ENCODE measurements at places on chromosomes 11 and 22. TPM values are rescaled to one million over a fixed set of nuclear protein-coding genes. Genes with fewer than 3 reads are reported as not detected.
A peak's percentile ranks its signal among the peaks of the same experiment; 100 is the strongest.

GRCh38 chr11:112581747-112582146 is 321.1 kb upstream of the PLET1 start:
- no peak for DNase-seq

DNA sequence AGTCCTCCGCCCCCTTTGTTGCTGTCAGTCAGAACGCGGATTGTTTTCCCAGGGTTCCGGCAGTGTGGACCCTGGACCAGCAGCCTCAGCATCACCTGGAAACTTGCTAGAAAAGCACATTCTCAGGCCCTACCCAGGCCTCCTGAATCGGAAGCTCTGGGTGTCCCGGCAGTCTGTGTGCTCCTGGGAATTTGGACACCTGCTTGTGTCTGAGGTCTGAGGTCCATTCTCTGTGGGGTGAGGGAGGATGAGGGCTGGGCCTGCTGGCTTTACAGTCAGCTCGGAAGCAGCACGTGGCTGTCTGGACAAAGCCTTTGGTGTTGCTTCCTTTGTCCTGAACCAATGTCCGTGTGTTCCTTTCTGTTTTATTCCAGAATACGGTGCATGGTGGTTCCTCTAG is 299.7 kb downstream of the TBC1D22A start:
- no peak for DNase-seq

DNA sequence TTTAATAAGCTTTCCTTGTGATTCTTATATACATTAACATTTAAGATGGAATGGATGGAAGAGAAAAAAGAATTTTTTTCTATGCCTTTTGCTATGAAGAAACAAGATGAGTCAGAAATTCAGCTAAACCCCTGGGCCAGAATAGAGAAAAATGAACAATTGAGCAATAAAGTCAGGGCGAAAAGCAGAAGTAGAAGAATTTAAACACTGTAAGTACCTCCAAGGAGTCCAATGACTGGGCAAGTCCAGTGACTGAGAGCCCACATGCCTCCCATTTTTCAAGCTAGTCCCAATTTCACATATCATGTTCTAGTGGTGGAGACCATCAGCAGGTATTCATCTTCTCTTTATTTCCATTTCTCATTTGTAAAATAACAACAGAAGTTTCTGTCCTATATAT is 18.6 kb upstream of the APLP2 start:
- DNase-seq, result no peak

DNA sequence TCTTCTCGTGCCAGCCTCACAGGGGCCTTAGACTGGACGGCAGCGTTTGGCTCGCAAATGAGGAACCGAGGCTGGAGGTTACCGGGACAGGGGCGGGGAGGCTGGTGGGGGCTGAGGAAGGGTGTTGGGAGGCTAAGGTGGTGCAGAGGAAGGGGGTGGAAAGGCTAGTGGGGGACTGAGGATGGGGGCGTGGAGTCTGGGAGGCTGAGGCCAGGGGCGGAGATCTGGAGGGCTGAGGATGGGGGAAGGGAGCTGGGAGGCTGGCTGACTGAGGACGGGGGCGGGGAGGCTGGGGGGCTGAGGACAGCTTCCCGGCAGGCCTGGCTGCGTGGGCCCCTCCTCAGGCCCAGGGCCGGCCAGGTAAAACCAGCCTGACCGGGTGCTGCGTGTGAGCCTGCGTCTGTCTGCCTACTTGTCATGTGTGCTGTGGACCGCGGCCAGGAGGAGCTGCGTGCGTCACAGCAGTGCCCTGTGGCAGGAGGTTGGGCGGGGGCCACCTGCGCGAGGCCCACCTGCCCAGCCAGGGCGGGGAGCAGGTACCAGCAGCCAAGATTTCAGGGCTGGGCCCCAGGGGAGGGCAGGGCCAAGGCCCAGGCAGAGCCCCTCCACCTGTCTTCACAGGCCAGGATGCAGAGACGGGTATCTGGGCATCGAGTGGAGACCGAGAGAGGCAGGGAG is 9.4 kb upstream of the PIM3 start:
- DNase-seq, result peak; percentile 82

DNA sequence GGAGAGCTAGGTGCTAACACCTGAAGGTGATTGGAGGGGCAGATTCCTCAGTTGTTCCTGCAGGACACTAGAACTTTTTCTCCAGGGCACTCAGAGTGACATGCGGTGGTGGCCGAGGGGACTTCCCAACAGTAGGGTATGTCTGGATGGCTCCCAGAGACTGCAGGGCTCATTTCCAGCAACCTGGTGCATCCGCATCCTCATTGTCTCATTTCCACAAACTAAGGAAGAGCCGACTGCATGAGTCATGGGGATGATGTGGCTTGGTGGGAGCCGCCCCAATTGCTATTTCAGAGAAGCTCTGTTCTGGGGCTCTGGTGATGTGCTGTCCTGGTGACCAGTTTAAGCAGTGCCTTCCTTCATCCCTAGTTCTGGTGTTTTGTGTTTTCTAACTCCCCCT is 2.8 kb upstream of the ROBO4 start:
- DNase-seq, result peak; percentile 85

DNA sequence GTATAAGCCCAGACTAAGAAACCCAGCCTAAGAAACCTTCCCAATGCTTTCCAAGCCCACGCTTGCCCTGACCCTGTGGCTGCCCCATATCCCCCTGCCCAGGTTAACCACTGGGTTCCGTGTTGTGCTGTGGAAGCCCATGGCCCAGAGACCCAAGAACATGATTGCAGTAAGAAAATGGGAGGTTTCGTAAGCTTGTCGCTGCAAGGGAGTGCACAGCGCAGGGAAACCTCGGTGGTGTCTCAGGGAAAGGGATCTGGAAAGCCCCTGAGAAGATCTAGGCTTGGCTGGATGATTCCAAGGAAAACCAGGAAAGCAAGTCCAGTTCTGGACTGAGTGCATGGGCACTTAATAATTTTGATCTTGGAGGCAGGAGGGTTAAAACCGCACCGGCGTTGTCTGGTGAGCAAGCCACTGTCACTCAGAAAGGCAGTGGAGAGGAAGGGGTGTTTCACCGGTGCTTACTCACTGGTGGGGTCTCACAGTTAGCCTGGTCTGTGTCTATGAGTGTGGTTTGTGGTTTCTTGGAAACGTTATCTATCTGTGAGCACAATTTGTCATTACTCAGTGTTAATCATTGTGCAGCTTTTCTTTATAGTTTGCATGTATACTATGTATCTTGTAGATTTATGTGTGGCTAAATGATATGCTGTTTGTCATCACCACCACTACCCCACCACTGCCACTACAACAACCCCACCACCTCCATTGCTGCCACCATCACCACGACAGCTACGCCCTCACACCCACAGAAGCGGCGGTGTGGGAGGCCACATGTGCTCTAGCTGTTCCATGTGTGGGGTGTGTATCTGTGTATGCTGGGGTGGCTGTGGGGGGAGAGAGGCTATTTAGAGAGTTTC is 53.3 kb upstream of the PRDM11 start:
- DNase-seq, result peak; percentile 80

DNA sequence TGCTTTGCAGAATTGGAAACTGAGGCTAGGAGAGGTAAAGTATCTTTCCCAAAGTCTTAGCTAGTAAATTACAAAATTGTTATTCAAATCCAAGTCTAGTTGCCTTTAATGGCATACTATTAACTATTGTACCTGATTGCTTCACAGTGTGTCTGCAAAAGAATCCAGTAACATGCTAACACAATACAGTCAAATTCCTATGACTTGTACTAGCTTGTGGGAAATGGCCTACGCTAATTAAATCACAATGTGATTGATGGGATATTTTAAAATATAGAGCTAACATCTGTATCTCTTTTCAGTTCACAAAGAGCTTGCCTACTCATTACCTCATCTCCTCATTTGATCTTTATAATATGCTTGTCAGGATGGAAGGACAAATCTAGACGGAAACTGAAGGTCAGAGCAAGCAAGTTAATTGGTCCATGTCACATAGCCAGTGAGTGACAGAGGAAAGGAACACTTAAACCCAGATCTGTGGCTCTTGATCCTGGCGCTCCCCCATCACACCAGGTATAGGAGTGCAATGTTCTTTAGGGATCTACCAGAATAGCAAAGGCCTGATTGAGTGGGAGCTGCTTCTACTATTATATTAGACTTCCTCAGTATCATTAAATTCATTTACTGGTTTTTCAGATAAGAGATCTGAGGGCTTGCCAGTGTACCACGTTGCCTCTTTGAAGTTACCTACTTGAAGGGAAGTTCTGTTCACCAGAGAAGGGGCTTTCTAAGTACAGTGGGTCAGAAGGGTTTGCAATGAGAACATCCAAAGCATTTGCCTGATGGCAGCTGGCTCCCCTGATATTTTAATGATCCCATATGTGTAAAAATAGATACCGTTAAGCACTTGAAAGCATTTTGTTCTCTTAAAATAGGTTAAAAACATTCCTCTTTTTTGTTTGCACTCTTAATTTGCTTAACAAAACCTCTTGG is 213.6 kb upstream of the SESN3 start:
- peak; percentile 87 for DNase-seq

- peak; percentile 94 for DNase-seq
Observed at GRCh38 chr11:64241491-64242374, 838 bp downstream of the FKBP2 start.

DNA sequence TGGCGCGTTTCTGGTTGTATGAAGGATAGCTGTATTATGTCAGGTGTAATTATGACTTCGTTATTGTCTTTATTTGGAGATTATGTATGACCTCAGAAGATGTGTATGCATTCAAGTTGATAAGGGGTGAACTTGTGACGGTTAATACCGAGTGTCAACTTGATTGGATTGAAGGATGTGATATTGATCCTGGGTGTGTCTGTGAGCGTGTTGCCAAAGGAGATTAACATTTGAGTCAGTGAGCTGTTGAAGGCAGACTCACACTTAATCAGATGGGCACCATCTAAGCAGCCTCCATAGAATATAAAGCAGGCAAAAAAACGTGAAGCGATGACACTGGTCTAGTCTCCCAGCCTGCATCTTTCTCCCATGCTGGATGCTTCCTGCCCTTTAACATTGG is 15.3 kb upstream of the CD82 start:
- DNase-seq, result no peak

- DNase-seq, result no peak
Observed at GRCh38 chr11:15539645-15540044, 424.9 kb downstream of the INSC start.

- DNase-seq, result no peak
Observed at GRCh38 chr22:45538281-45538680, 35.6 kb downstream of the FBLN1 start.

DNA sequence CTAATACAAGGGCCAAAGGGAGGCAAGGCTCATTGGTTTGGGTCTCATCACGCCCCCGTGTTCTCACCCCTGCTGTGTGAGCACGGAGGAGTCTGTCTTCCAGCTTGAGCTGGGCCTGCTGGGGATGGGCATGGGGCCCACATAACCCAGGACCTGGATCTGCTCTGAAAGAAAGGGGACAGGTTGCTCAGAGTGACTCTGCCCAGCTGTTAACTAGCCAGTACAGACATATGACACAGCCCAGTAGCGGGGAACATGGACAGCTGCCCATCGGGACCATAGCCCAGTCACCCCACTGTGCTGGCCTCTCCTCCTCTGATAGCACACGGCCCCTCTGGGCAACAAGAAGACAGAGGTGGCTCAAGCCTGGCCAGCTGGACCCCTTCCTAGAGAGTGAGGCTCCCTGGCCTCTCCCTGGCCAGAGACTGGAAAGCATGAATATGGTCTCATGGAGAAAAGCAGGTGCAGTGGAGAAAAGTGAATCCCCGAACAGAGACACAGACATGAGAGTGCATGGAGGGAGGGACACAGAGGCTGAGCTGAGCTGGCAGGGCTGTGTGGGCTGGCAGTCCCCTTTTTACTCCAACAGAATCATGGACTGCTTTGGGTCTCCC is 973.9 kb downstream of the BRD1 start:
- DNase-seq, result no peak

GRCh38 chr11:103892603-103893002 is 143.8 kb upstream of the DDI1 start:
- no peak for DNase-seq

DNA sequence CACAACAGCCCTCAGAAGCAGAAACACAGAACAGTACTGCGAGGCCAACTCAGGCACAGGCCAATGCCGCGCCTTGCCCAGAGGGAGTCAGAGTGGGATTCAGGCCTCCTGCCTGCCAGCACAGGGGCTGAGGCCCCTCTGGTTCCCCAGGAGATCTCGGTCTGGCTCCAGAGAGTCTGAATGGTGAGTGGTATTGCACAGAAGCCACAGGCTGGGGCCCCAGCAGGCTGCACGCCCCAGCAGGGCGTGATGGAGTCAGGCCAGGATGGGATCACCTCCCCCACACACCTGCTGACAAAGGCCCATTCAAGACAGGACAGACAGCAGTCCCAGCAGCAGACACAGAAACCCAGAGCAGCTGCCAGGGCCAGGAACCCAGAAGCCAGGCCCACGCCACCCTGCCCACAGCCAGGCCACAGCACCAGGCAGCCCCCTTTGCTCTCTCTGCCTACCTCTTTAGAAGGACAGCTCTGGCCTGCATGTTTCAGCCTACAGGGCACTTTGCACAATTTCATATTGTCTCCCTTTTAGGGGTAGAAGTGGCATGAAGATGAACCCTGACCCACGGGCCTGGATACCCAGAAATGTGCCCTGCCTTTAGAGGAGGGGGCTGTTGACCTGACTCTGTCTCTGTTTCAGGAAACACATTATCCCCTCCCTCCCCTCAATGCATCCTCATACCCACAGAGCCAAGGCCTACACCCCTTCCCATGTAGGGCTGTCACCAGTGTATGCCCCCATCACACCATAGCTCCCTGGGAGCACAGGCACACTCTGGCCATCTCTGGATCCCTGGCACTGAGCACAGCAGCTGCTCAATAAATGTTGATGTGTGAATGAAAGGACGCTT is 6.1 kb downstream of the FXYD6 start:
- DNase-seq, result no peak

DNA sequence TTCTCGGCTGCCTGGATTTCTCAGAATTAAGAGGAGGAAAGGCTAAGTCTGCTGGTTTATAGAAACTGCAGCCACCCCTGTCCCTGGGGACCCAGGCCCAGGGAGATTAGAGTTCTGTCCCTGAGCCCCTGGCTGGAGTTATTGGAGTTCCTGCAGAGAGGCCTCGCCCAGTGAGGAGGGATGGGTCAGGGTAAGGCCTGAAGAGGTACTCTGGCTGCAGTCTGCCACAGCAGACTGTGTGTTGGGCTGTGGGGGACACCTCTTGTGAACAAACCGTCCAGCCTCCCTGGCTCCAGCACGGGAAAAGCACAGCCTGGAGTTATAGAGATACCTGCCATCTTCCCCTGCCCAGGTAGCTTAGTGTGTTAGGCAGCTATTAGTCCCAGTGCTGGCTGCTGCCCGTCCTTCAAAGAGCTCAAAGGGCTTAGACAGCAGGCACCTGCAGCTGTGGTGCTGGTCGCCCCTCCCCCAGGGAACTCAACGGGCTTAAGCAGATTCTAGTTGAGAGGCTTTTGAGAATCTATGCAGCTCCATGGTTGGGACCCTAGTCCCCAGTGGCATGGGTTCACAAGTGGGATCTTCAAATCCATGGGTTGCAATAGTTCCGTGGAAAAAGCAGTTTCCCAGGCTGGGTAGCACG is 36.6 kb upstream of the MUC15 start:
- no peak for DNase-seq

GRCh38 chr11:23765682-23766252 is 731.1 kb upstream of the LUZP2 start:
- peak; percentile 27 for DNase-seq

- no peak for DNase-seq
Observed at GRCh38 chr11:120105576-120105975, 32.3 kb downstream of the TRIM29 start.

- no peak for DNase-seq
Observed at GRCh38 chr11:129287920-129288319, 87.7 kb upstream of the BARX2 start.

The KRTAP5-10 gene
- total RNA-seq, result not detected

The CRYBB2 gene
- total RNA-seq, result not detected

The SYCE3 gene
- 0.79 TPM for total RNA-seq

The LAYN gene
- 6.9 TPM for total RNA-seq

The ART1 gene
- total RNA-seq, result not detected

The RASGRP2 gene
- total RNA-seq, result not detected

The EXPH5 gene
- total RNA-seq, result 22.3 TPM

The OR52D1 gene
- total RNA-seq, result not detected

The CDC42BPG gene
- 16.6 TPM for total RNA-seq

The P2RX6 gene
- 0.13 TPM for total RNA-seq

All from bronchial epithelial cell (primary cell).